ENCODE measurements at places on chromosomes 1 and 21.
A peak's percentile ranks its signal among the peaks of the same experiment; 100 is the strongest.

GRCh38 chr1:99577313-99577712 lies 68.6 kb upstream of the PALMD start:
- DNase-seq: no peak

- no peak for DNase-seq
Observed at GRCh38 chr1:43565600-43566360, 35.1 kb downstream of the PTPRF start.

DNA sequence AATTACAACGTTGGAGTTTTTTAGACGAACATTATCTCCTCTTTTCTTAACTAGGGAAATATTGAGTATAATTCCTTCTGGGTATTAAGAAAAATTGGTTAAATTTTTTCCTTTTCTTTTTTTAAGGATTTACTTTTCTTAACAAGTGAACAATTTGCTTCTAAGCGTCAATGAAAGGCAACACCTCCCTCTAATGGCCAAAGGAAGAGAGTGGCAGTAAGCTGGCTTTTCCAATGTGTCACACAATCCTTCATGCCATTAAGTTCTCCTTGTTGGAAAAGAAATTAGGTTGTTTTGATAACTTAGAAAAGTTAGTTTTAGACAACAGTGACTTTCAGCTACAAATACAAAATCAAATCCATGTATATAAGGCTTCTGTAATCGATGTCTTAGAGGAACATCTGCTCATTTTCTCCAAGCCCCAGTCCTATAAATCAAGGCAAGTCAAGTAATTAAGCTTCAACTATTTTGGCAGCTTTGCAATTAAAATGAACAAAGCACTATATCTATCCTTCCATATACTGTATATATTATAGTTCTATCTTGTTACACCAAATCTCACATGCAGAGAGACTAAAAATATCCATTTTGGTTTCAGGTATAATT lies 62.8 kb downstream of the EDEM3 start:
- peak; percentile 58 for DNase-seq

DNA sequence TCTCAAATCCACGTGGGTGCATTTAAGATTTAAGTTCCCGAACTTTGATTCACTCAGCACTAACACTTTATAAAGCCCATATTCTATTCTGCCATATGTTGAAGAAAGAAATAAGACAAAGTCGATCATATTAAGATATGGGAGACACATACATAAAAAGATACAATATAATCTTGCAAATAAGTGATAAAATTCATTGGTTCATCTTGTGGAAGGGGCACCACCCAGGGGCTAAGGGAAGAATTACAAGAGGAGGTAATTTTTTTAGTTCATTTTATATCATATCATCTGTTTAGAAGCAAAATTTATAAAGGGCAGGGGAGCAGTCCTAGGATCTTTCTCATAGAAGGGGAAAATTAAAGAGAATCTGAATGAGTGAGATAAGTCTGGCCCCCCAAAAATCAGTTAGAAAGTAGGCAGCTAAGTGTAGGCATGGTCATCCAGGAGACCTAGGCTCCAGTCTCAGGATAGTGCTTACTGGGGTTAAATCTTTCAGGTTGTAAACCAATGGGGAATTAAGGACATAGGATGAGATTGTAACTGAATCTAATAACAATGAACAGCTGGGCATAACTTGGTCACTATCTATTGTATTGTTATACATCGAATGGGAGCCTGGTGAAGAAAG lies 124.2 kb upstream of the L1TD1 start:
- DNase-seq: no peak

GRCh38 chr21:28380241-28380640 lies 612.4 kb downstream of the LTN1 start:
- DNase-seq: no peak
